ENCODE measurements at places on chromosomes 1 and 21.

GRCh38 chr1:203078478-203078877, 7.3 kb downstream of the MYOG start:
- no peak for DNase-seq

DNA sequence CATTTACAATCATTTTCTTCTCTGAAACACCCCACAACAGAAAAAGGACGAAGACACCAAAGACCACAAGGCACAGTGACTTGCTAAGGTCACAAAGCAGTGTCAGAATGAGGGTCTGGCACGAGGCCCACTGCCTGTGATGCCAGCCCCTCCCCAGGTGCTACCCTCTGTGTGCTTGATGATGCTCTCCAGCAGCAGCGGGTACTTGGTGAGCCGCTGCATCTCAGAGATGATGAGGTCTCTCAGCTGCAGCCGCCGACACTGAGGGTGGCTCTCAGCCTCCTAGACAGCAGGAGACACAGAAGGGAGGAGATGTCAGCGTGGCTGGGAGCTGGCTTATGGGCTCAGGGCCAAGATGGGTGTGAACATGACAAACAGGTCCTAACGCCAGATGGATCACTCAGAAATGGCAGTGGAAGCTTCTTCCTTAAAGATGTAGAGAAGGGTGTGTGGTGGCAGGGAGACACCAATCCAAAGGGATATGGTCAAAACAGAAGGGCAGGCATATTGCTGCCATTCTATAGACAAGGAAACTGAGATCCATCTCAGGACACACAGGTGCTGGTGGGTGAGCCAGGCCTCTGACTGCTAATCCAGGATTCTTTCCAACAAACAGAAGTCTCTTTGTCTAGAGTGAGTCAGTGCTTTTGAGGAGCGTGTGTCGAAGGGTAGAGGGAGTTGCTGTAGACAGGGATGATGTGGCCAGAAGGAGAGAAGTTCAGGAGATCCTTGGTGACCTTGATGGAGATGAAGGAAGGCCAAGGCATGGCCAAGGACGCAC, 25.6 kb downstream of the LRRC71 start:
- no peak for DNase-seq

DNA sequence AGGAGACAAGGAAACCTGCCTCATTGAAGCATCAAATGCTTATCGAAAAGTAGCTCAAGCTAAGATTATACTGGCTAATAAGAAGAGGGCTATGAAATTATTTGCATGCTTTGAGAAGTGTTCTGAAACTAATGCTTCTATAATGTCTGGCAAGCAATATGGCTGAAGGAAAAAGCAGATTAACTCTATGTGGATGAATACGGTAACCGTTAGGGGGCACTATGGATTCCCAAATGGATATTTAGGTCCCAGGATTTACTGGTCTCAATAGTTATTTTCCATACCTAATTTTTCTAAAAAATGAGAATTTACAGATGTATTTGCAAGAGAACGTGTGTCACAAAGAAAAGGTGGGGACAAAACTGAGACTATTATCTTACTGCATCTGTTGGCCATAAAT, 34.6 kb upstream of the RRP15 start:
- DNase-seq, result no peak

DNA sequence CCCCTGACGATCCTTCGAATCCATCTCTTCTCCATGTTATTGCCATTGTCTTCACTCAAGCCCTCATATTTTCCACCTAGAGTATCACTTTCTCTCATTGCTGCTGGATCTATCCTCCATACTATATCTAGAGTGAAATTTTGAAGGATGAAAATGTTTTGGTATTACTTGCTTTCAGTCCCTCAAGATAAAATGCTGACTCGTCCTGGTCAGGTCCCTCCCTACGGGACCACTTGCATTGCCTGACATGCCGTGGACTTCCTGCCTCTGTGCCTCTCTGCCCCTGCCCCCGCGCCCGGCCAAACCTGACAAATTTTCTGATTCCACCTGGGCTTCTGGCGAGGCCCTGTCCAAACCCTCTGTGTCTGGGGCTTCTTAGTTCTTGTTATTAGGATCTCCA, 23.6 kb downstream of the SPATA46 start:
- DNase-seq, result no peak

GRCh38 chr1:226302731-226303130, 6.2 kb downstream of the LIN9 start:
- DNase-seq, result no peak

DNA sequence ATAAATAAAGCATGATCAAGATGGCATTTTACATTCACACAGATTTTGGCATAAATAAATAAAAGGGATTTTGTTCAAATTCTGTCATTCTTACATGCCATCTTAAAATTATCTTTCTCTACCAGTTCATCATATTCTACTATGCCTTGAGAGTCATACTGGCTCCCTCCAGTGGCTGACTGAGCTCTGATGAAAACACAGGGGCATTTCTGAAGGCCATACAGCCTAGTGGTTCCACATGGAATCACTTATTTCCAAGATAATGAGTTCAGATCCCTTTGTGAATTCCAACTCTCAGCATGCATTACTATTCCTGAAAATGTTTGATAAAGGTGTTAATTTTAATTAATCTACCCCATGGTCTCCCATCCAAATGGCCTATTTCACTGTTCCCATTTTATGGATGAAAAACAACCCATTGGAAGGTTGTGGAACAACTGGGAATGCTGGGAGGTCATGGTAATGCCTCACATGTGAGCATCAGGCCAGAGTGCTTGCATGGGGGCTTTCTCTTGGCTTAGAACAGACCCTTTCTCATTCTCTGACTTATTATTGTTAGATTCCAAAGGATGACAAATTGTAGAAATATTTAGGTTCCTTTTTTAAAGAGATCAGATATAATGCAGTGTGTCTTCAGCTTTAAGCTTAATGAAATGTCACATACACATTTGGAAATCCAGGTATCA, 622.4 kb upstream of the PKN2 start:
- no peak for DNase-seq

- no peak for DNase-seq
These were observed 88.3 kb upstream of the ARHGAP29 start for GRCh38 chr1:94325377-94326302.

DNA sequence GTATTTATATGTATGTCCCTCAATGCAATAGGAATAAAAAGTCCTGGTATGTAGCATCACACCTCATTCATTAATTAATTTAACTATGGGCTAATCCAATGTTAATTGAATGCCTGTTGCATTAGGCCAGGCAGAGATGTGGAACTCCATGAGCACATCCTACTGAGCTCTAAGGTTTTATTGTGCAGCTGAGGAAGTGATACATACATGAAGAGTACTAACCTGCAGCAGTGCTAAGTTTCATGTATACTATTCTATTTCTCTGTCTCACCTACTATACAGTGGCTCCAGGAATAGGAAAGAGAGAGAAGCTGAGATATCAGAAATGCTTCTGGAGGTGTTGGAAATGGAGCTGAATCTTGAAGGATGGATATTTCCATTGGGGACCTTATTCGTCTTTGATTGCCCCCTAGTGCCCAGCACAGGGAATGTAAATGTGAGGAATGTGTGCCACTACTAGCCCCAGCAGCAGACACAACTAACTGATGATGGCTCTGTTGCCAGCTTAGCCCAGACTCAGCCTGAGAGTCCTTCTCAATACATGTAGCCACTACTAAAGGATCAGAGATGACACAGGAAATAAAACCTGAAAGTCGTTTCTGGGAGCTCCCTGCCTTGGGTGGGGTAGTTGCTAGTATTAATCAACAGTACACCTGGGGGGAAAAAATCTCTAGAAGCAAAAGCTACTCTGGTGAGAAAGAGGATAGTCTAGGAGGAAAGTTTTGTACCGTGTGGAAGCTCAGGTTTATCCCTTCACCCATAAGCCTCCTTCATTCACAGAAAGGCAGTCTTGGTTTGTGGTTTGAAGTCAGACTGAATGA, 173.3 kb upstream of the FOXD3 start:
- DNase-seq, result no peak

DNA sequence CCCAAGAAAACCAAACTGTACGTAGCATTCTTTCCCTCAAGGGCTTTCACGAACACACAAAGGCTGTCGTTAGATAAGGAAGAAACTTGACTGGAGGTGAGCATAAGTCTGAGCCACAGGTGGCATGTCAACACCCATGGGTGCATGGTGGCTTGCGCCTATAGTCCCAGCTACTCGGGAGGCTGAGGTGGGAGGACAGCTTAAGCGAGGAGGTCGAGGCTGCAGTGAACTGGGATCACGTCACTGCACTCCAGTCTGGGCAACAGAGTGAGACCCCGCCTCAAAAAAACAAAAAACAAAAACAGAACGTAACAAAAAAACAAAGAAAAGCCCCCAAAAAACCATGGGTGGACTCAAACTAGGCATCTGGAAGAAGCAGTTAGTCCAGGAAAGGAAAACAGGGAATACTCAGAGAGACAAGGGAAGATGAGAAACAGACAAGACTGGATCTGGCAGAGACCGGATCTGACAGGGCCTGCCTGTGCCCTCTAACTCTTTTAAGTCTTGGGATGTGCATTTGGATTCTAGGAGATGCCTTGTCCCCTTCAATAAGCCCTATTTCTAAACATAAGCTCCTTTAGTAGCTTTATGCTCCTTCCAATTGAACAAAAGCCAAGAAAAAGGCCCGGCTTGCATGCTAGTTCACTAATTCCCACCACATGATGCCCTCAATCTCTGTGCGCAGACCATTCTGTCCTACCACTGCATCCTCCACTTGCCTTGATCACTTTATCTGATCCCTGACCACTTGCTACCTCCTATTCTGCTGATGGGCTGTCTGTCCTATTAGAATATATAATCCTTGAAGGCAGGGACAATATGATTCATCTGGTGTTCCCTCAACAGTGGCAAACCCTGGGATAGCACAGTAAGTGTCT, 73.8 kb downstream of the APP start:
- DNase-seq, result no peak

GRCh38 chr1:1631782-1632420, at the start of gene MMP23B:
MMP23B (plus strand) TSS chr1:1632173; CDS start chr1:1632219, 46 bp downstream.
- DNase-seq, result no peak

DNA sequence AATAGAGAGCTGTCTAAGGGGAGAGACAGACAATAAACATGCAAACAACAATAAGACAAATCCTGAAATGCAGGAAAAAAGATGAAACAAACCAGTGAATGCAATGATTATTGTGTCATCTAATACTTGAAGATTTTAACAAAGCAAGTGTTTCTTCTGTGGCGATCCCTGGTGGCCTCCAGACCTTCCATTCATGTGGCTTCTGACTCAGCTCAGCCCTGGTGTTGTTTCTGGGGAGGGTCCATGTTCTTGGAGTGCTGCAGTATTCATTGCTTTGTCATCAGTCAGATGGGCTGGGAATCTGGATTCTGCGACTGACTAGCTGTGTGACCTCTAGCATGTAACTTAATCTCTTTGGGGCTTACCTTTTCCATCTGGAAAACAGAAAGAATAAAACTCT, 1.5 kb upstream of the C2CD4D start:
- no peak for DNase-seq

DNA sequence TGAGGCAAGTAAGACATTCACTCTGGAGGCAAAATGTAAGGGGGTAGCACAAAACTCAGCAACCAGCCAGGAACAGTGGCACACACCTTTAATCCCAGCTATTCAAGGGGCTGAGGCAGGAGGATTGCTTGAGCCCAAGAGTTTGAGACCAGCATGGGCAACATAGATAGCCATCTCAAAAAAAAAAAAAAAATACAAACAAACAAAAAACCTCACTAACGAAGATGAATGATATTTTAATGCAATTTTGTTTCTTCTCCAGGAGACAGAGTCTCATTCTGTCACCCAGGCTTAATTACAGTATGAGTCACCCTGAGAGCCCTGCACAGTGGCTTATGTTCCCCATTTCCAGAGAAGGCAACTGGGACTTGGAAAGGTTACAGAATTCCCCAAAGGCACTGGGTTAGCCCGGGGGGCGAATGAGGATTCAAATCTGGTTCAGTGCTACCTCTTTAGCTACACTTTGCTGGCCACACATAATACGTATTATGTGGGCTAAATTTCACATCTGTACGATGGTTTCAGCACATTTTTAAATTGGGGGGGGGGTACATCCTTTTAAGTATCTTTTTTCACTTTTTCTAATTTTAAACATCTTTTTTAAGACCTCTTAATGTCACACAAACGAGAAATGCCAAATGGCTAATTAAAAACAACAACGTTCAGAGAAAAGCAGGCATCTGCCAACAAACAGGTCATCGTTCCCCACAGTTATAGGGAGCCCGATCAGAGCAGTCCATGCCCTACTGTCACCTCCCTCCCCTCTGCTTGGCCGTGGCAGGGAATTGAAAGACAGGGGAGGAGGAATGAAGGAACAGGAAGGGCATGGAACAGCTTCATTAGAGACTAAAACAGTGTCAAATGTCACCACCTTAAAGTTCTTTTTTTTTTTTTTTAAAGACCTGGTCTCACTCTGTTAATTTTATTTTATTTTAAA, 3.5 kb downstream of the CELA2A start:
- DNase-seq, result no peak

DNA sequence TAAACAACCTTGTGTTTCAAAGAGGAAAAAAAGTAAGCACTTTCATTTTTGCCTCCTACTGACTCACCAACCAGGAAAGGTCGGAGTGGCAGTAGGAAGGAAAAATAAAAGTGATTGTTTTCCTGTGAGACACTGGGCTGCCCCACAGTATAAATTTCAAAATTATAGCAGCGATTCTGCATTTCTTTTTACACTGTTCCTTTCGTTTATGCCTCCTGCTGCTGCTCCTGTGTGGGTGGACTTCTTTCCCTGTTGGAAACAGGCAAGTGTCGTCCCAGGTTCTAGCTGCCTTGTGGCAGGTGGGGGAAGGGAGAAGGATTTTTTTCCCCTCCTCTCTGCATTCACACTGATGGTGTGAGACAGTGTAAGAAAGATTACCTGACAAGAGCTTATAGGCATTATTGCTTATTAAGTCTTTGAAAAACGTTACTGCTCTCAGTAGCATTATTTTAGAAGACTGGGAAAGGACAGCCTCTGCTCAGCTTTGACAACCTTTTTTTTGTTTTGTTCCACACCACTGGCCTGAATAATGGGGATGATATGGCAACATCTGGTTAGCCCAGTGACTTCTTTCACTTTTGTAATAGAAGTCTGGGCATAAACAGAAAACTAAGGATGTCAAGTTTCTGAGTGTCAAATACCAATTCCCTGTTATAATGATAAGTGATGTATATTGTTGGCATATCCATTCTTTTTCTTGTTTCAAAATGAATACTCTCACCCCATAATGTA, 77.9 kb downstream of the NEK7 start:
- DNase-seq, result no peak

GRCh38 chr1:12150456-12151200, 16.2 kb upstream of the TNFRSF1B start:
- DNase-seq, result no peak

- no peak for DNase-seq
These were observed 579.6 kb downstream of the USP25 start for GRCh38 chr21:16309250-16309971.

DNA sequence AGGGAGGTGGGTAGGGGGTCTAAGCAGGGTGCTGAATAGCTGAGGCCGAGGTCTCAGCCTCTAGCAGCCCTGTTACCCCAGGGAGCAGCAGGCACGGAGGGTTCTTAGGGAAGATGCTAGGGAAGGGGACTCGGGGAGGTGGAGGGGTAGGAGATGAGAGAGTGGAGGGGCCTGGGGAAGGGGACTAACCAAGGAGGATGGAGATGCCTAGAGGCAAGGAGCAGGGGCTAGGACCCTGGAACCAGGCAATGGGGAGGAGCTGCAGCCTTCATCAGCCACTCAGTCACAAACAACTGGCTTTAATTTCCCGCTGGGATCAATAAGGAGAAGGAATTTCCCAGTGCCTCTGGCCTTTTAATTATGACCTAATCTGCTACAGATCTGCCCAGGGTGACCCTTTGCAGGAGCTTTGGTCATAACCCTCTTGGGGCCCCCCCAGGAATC, 2.9 kb upstream of the CRABP2 start:
- DNase-seq, result no peak

All from activated naive CD4-positive, alpha-beta T cell (primary cell).